Activated CD4-positive, alpha-beta memory T cell treated with anti-CD3 and anti-CD28 coated beads for 36 hours (primary cell): ENCODE measurements at places on chromosomes 5 and 9. TPM values are rescaled to one million over a fixed set of nuclear protein-coding genes. Genes with fewer than 3 reads are reported as not detected.

DNA sequence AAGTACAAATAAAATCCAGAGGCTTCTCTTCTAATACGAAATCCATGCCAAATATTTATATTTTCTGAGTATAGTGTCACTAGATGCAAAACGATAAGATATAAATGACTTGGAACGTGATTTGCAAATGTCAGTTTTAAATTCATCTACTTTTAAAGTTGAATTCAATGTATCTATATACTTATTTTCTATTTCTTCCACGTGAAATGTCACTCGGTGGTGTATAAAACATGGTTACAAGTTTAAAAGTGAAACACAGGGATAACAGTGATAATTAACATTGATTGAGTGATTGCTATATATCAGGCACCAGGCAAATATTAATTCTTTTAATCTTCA, 54.8 kb downstream of the HINT1 start:
- DNase-seq = no peak
- no peak overlapping the region for H3K27ac ChIP-seq
- peaks cover 3% of the 10 kb centered on the region for H3K4me1 ChIP-seq
- H3K4me3 ChIP-seq = no peak overlapping the region
- H3K36me3 ChIP-seq = no peaks in the 10 kb centered on the region

DNA sequence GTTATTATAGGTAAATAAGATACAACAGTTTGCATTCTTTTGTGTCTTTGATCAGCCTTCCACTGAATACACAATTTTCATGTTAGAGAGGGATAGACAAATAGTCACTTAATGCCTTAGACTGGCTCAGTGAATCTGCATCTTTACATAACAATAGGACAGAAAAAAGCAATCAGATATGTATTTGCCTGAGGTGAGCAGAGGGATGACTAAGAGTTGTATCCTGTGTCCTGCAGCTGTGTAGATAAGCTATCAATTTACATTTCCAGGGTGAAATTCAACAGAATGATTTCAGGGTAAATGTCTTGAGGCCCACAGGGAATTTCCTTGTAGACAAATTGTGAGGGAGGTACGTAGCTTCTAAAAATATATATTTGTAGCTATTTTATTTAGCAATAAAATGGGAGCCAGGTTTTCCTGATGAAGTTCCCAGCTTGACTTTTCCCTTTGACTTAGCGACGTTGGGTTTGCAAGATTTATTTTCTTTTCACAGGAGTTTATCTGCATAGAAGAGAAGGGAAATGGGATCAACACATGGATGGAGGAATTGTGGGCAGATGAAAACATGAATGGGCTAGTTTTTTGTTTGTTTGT, 586.1 kb upstream of the CDH6 start:
- H3K4me3 ChIP-seq = no peak overlapping the region
- H3K4me1 ChIP-seq = no peaks in the 10 kb centered on the region
- H3K27ac ChIP-seq = no peak overlapping the region
- H3K27me3 ChIP-seq = no peaks in the 10 kb centered on the region

C7 gene
- total RNA-seq = not detected

DNA sequence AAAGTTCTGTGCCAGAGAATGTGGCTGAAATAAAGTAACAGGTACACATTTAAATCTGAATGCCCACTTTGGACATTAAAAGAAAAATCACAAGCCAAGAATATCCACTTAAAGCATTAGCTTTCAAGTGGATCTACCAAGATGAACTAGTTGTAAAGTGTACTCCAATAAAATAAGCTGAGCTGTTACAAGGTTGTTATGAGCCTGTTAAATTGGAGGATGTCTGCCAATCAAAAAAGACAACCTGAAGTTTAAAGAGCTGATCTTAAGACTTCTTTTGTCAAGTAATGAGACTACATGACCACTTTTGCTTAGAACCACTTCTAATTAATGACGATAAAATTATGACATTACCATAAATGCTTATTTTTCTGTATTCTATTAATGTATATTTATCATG, 2.4 kb downstream of the FAM200C start:
- no peak for DNase-seq
- H3K36me3 ChIP-seq = no peaks in the 10 kb centered on the region
- peaks cover 17% of the 10 kb centered on the region for H3K4me1 ChIP-seq

GRCh38 chr5:2442496-2443354, 308.8 kb downstream of the IRX2 start:
- no peak overlapping the region for H3K27ac ChIP-seq
- no peaks in the 10 kb centered on the region for H3K36me3 ChIP-seq
- DNase-seq = no peak

- H3K27me3 ChIP-seq = no peaks in the 10 kb centered on the region
- no peak overlapping the region for H3K27ac ChIP-seq
- peaks cover 33% of the 10 kb centered on the region for H3K36me3 ChIP-seq
- no peak for DNase-seq
- peaks cover 19% of the 10 kb centered on the region for H3K4me1 ChIP-seq
These were observed 71.5 kb downstream of the RCL1 start for GRCh38 chr9:4864234-4864661.

ITK gene
- 240 TPM for total RNA-seq

CDC20B gene
- not detected for total RNA-seq

- no peaks in the 10 kb centered on the region for H3K4me1 ChIP-seq
- no peaks in the 10 kb centered on the region for H3K36me3 ChIP-seq
- peaks cover 15% of the 10 kb centered on the region for H3K27me3 ChIP-seq
- no peak for DNase-seq
- no peak overlapping the region for H3K27ac ChIP-seq
These were observed 209.2 kb downstream of the DIRAS2 start for GRCh38 chr9:90433398-90433941.

DNA sequence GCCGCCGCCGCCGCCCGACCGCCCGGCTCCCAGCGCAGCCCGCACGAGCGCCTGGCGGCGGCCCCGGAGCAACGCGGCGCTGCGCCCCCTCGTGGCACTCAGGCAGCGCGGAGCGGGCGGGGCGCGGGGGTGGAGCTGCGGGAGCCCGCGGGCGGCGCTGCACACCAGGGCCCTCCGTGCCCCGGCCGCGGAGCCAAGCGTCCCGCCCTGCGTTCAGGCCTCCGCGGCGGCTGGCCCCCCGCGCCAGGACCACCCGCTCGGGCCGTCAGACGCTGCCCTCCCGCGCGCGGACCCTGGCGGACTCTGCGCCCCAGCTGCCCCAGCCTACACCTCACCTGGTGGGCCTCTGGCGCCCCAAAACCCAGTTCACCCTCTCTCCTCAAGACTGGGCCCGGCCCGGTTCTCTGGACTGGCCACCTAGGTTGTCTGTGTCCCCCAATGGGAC, at the start of gene RASGEF1C:
Gene RASGEF1C (minus strand): TSS at position 75 of the 445 bp plus-strand sequence. CDS start 71,159 bp downstream, outside the sequence.
- H3K27ac ChIP-seq = no peak within 1 kb of the TSS
- H3K27me3 ChIP-seq = peaks cover 41% of the 10 kb centered on the region
- H3K36me3 ChIP-seq = no peaks in the 10 kb centered on the region
- DNase-seq = peak; percentile 68

- no peak for DNase-seq
- H3K4me3 ChIP-seq = no peak overlapping the region
- H3K27me3 ChIP-seq = no peaks in the 10 kb centered on the region
- H3K27ac ChIP-seq = no peak overlapping the region
These were observed 185.7 kb upstream of the GNA14 start for GRCh38 chr9:77833561-77834429.

DNA sequence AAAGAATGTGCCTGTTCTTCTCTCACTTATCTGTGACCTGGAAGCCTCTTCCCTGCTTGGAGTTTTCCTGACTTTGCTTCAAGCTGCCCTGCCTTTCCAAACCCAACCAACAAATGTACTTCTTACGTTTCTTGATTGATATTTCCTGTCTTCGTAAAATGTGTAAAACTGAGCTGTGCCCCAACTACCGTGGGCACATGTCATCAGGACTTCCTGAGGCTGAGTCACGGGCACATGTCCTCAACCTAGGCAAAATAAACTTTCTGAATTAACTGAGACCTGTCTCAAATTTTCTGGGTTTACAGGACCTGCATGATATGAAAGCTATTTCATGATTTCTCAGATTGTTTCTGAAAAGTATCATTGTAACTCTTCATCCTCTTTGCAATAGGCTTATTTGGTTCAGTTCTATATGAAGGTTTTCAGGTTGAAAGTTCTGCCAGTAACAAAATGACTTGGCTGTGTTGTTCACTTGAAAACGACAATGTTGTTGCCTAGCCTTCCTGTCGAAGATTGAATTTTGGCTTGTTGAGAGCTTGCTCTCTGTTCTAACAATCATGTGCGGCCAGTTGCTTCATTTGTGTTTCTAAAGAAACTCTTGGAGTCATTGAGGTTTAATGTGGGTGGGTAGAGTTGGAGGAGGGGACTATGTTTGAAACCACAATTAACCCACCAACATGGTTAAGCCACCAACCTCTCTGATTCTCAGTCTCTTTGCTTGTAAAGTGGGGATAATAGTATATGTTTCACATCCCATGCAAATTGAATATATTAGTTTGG, 145.6 kb downstream of the FBXL7 start:
- no peaks in the 10 kb centered on the region for H3K36me3 ChIP-seq
- no peak overlapping the region for H3K4me3 ChIP-seq
- H3K4me1 ChIP-seq = no peaks in the 10 kb centered on the region

GPR107 gene
- total RNA-seq = 20.7 TPM

- peaks cover 2% of the 10 kb centered on the region for H3K4me1 ChIP-seq
- no peak overlapping the region for H3K4me3 ChIP-seq
- no peak for DNase-seq
These were observed 238.6 kb upstream of the ADAMTSL1 start for GRCh38 chr9:18235181-18235908.

GRCh38 chr5:90650767-90651166, 92.2 kb downstream of the ADGRV1 start:
- no peak for DNase-seq
- H3K4me3 ChIP-seq = no peak overlapping the region
- H3K27ac ChIP-seq = no peak overlapping the region
- H3K36me3 ChIP-seq = no peaks in the 10 kb centered on the region
- no peaks in the 10 kb centered on the region for H3K4me1 ChIP-seq

GRCh38 chr9:89864257-89864656, 259.4 kb downstream of the GADD45G start:
- no peaks in the 10 kb centered on the region for H3K27me3 ChIP-seq
- H3K27ac ChIP-seq = no peak overlapping the region
- H3K36me3 ChIP-seq = no peaks in the 10 kb centered on the region

DNA sequence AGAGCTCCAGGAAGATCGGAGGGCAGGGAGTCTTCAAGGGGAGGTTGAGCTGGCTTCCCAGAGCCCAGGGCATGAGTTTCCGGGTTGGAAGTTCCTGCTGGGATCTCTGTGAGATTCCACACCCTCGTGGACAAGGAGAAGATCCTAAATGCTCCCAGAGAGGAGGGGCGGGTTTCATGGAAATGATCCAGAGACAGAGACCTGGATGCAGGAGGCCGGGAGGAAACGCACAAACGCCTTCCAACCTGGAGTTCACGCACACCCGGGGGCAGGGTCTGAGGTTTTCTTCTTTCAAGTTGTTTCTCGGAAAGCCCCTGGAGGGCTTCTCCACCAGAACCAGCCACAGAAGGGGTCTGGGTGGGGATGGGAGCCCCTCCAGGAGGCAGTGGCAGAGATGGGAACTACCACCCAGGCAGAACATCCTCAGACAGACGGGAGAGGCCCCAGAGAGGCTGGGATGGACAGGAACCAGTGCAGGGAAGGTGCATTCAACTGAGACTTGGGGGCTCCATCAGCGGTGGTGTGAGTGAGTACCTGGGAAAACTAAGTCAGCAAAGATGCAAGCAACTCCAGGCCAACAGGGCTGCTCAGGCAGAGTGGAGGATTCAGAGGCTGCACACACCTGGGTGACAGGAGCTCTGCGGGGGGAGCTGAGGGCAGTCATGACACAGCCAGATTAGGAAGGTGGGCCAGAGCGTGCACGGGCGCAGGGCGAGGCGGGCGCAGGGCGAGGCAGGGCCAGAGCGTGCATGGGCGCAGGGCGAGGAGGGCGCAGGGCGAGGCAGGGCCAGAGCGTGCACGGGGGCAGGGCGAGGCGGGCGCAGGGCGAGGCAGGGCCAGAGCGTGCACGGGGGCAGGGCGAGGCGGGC, 52.1 kb upstream of the EXOC3 start:
- H3K4me1 ChIP-seq = peaks cover 25% of the 10 kb centered on the region
- H3K27me3 ChIP-seq = no peaks in the 10 kb centered on the region
- DNase-seq = no peak
- H3K27ac ChIP-seq = no peak overlapping the region
- peaks cover 14% of the 10 kb centered on the region for H3K36me3 ChIP-seq
- H3K4me3 ChIP-seq = no peak overlapping the region

- no peak overlapping the region for H3K27ac ChIP-seq
- peaks cover 7% of the 10 kb centered on the region for H3K4me1 ChIP-seq
- DNase-seq = no peak
- H3K36me3 ChIP-seq = no peaks in the 10 kb centered on the region
- H3K27me3 ChIP-seq = peaks cover 37% of the 10 kb centered on the region
- no peak overlapping the region for H3K4me3 ChIP-seq
These were observed 1.8 kb upstream of the PDE8B start for GRCh38 chr5:77208507-77209163.

- DNase-seq = no peak
- no peaks in the 10 kb centered on the region for H3K36me3 ChIP-seq
- H3K4me1 ChIP-seq = no peaks in the 10 kb centered on the region
- H3K27ac ChIP-seq = no peak overlapping the region
- no peak overlapping the region for H3K4me3 ChIP-seq
These were observed 392.1 kb downstream of the CAAP1 start for GRCh38 chr9:26500471-26500870.

GRCh38 chr9:72857624-72857996, 95.2 kb downstream of the ALDH1A1 start:
- H3K27me3 ChIP-seq = no peaks in the 10 kb centered on the region
- no peak overlapping the region for H3K4me3 ChIP-seq
- no peak overlapping the region for H3K27ac ChIP-seq
- no peak for DNase-seq
- no peaks in the 10 kb centered on the region for H3K36me3 ChIP-seq

DNA sequence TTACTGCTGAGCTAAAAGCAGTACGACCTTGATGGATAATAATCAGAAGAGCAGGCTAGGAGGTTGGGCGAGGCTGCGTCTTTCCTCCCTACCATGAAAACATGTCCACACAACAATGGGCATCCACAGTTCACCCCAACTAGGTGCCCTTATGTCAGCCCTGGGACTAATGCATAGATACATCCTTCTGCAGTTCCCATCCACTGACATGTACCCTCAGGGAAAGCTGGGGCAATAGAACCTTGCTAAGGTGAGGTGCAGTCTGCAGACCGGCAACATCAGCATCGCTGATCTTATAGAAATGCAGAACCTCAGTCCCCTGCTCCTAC, 697 bp upstream of the PRUNE2 start:
- no peak for DNase-seq
- H3K36me3 ChIP-seq = no peaks in the 10 kb centered on the region

DNA sequence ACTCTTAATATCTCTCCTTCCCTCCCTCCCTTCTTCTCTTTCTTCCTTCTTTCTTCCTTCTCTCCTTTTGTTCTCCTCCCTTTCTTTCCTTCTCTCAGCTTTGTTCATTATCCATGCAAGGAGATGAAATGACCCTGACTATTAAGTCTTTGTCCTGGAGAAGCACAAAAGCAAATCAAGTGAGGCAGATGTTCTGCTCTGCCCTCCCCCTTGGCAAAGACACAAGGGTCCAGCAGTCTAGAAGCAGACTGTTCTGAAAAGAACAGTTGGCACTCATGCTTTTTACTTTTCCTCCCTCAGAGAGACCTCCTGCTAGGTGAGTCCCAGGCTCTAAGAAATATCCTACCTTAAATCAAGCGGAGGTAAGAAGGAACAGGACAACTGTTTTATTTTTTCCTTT, 1067.6 kb upstream of the DMAC1 start:
- H3K27ac ChIP-seq = no peak overlapping the region
- DNase-seq = no peak
- no peaks in the 10 kb centered on the region for H3K4me1 ChIP-seq
